ENCODE measurements at places on chromosomes 3 and 15.
A peak's percentile ranks its signal among the peaks of the same experiment; 100 is the strongest.

DNA sequence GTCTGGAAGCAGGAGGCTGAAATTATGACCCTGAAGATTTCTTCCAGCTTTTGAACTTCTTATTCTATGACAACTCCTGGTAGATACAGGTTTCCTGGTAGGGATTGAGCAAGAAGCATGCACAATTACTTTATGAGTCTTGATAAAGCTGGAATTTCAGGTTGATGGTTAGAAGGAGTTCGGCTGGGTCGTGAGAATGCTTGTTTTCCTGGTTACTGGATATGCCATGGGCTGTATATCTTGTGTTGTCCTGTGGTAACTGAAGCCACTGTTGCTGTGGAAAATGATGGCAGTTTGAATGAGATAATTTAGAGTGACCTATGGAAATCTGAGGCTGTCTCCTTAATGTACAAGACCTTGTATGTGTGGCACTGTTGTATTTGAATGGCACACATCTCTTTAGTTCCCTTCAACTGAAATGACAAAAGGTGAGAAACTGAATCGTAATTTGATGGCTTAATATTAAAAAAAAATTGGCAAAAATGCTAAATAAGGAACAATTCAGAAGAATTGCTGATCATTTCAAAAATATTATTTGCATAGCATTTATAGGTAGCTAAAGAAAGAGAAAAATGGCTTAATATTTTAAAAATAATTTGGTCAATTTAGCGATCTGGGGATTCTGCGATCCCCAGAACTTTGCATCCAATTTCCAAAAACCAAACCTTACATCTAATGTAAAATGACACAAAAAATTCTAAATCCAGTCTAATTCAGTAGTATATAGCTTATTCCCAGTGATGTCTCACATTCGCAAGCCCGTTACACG is 1.1 kb upstream of the UBE2E1 start:
- no peak for DNase-seq

DNA sequence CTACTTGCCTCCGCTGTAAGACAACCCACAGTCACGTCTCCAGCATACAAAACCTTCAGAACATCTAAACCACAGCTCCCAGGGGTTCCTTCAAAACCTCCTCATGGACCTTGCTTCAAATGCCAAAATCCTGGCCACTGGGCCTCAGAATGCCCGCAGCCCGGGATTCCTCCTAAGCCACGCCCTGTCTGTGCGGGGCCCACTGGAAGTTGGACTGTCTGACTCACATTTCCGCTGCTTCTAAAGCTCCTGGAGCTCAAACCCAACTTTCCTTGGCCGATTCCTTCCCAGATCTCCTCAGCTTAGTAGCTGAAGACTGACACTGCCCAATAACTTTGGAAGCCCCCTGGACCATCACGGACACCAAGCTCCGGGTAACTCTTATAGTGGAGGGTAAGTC is 17.9 kb upstream of the OR5H6 start:
- DNase-seq, result no peak

GRCh38 chr15:31148297-31149087 is 47.0 kb upstream of the TRPM1 start:
- DNase-seq, result no peak

DNA sequence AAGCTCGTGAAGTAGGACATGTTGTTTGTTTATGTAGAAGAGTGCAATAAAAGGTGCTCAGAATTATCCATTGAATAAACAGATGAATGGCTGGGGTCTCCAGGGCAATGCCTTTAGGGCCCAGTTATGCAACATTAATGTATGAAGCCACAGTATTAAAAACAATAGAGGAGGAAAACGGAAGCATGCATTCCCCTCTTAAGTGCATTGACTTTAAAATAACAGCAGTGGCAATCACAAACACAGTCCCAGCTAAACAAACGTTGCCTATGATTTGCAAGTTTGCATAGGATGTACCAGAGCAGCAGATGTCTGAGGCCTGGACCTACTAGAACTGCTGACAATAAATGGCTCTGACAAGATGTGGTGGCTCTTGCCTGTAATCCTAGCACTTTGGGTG is 60.6 kb upstream of the GCNT3 start:
- peak; percentile 39 for DNase-seq

DNA sequence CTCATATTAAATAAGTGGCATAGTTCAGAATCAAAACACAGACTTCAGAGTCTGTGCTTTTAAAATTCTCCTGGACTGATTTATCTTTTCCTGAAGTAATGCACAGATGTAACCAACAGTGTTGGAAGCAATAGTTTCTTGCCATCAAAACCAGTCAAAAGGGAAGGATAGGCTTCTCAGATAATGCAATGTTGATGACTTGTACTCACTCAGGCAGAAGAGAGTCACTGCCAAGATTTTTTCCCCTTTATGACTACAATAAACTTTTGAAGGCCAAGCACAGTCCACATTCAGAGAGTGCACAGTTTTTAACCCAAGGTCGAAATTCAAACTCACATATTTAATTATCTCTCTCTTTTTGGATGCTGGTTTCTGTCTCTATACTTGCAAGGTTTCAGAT is 305.0 kb upstream of the SGO1 start:
- no peak for DNase-seq

GRCh38 chr3:82093641-82094040 is 332.2 kb upstream of the GBE1 start:
- DNase-seq, result no peak

- DNase-seq, result no peak
These were observed 154.3 kb upstream of the BHLHE40 start for GRCh38 chr3:4824926-4825325.

GRCh38 chr3:27990837-27991236 is 250.6 kb upstream of the CMC1 start:
- DNase-seq, result no peak

DNA sequence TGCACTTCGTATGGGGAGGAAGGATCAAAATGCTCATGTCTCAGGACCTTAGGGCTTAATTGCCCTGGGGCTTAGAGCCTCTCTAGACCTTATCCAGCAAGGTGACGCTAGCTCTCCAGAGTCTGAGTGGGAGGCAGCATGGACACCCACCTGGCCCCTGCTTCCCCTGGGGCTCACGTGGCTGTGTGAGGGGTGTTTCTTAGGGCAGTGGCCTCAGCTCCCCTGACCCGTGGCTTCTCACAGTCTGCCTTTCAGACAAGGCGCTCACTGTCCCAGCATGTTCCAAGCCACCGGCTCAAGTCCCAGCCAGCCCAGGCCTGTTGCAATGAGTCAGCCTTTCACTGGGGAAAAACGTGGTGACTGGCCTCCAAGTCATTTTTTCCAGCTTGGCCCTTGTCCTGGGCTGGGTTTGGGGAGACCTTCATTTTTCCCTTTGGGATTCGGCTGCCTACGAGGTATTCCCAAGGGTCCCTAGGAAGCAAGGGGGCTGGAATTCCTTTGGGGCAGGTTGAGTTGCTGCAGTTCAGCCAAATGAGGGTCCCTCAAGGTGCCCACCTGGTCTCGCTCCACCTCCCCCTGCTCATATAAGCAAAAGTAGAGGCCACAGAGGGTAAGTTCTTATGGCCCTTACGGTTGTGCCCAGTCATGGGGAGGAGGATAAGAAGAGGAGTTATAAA is 15.7 kb downstream of the BHLHE40 start:
- DNase-seq, result no peak

DNA sequence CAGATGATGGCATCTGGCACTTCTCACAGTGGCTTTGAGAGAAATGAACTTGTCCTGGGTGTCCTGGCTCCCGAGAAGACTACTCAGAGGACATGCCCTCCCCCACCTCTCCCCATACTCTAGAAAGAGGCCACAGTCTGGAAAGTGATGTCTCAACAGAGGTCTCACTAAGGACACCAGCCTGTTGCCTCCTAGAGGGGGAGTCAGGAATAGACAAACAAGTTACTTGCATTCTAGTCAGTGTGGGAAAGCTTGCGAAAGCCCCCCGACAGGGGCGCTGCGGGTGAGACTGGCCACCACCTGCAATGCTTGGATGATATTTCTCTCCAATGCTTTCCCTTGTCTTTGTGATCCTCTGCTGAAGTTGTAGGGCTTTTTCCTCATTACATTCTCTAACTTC is 17.2 kb downstream of the B4GALT4 start:
- no peak for DNase-seq

GRCh38 chr3:193053046-193053435 is 135.4 kb upstream of the MB21D2 start:
- DNase-seq, result no peak

- peak; percentile 70 for DNase-seq
These were observed 48.7 kb downstream of the CNOT10 start for GRCh38 chr3:32733631-32734229.

- peak; percentile 92 for DNase-seq
These were observed 19.0 kb upstream of the MCF2L2 start for GRCh38 chr3:183447206-183448001.

DNA sequence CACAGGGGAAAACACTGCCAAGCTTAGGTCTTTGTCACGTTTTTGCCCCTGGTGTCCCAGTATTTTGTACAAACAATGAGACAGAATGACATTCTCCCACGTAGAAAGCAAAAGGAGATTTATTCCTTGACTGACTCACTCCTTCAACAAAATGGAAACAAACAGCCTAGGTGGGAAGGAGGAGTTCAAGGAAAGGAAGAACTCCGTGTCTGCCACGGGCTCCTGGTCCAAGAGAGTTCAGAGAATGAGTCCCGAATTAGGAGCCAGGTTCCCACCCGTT is 8.1 kb downstream of the TLE3 start:
- no peak for DNase-seq

DNA sequence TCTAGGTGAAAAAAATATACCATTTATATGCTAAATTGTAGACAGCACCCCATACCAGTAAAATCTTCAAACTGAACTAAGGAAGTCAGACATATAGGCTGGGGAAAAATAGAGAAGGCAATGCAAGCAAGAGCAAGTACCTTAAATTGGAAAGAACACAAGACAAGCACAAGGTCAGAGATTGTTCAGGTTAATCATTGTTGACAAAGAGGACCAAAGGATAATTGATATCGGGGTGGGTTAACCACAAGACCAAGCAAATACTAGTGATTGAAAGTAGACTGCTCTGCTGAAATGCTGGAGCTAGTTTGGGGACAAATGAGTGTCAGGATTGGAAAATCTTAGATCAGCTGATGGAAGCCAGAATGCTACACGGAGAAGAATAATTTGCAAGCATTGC is 499.8 kb downstream of the ROBO2 start:
- peak; percentile 1 for DNase-seq

DNA sequence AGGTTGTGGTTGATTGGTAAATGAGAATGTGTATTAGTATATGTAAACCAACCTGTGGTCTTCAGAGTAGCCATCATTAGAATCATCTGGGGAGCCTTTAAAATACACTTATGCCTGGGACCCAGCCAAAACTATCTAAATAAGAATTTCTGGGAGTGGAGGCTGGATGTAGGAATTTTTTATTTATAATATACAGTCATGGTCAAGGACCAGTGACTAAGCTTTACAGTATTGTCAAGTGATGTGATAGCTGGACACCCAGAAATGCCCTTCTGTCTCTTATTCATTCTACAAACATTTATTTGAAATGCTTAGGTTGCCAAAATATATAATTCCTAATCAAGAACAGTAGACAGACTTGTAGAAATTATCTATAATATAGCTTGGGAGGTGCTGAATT is 132.2 kb downstream of the MBNL1 start:
- DNase-seq, result no peak

GRCh38 chr15:94666553-94666952 is 435.2 kb downstream of the MCTP2 start:
- no peak for DNase-seq

DNA sequence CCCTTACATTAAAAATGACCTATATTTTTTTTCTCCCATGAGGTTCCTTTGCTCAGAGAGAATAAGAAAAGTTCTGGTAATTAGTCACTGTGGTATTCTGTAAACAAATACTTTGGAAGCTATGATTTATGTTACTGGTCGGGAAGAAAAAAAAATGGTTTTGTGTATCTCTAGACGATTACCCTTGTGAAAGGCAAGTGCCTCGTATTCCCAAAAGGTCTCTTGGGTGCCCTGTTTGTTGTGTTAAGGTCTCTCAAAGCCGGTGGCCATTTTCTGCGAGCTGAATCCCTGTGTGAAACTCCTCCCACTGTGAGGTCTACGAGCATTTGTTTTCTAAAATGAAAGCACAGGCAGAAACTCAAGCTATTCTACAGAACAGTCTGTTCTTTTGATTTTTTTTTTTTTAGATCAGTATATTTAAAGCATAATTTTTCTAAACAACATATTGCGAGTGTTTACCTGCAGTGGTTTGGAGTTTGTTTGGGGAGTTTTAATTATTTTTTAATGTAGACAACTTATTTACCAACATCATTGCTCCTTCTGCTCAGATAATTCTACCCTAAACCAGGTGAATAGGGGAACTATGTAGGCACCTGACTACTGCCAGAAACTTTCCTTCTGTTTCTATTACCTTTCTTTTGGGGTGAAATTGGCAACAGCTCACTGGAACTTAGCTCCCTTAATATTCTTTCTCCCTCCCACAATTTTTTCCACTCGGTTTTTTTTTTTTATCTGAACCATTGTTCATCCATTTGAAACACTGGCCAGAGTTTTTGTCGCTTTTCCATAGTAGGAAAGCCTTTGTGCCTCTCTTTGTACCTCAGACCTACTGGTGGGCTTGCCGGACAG is 44.0 kb downstream of the ZBTB38 start:
- no peak for DNase-seq

DNA sequence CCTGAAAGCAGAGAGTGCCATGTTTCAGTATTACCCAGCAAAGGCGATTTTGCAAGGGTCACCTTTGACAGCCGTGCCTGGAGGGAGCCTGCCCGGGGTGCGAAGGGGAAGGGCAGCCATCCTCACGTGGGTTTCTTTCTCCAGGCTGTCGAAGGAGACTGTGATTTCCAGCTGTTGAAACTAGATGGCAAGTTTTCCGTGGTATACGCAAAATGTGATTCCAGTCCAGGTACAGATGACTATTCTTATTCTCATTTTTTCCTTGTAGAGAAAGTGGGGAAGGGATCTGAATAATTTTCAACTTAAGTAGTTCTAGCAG is 3.4 kb downstream of the AHSG start:
- DNase-seq, result no peak

DNA sequence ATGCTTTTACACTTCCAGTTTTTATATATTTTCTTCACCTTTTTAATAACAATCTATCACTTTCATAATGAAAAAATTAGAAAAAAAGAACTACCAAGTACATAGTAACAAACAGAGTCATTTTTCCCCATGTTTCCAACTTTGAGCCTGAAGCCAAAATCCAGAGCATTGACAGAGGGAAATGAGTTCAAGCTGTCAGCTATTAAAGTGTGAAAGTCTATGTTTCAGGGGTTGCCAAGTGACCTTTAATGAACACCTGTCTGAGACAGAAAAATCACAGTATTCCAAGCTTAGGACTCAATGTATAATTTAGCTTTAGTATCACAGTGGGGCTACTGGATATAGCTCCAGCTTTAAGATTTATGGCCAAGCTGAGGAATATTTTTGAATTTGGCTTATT is 128.3 kb upstream of the GADL1 start:
- no peak for DNase-seq

GRCh38 chr3:41430886-41431285 is 231.6 kb downstream of the CTNNB1 start:
- no peak for DNase-seq

DNA sequence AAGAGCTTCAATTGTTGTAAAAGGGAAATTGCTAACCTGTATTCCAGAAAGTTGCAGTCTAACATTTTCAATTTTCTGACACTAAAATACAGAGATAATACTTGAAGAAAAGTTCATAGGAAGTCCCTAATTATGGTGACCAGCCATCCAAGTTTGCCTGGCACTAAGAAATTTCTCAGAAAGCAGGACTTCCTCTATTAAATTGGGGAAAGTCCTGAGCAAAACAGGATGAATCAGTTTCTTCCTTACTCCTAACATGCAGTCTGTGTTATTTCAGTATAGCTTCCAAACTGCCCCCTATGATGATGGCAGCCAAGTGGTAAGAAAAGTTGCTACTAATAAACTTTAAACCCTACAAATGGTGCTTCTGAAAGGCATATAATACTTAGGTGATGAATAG is 133.5 kb upstream of the SGO1 start:
- no peak for DNase-seq
